HFF-Myc (cell line): ENCODE measurements at places on chromosomes 11 and 22.

DNA sequence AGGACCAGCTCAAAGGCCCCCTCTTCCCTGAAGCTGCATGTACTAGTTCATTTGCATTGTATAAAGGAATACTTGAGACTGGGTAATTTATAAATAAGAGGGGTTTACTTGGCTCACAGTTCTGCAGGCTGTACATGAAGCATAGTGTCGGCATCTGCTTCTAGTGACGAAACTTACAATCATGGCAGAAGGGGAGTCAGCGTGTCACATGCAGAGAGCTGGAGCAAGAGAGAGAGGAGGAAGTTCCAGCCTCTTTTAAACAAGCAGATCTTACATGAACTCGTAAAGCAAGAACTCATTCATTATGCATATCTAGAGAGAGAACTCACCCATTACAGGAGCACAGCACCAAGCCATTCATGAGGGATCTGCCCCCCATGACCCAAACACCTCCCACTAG is 7.1 kb upstream of the HMGXB4 start:
- no peak for DNase-seq

GRCh38 chr11:134997652-134998320 is 585.7 kb upstream of the B3GAT1 start:
- no peak for DNase-seq

- DNase-seq = no peak
Measured at GRCh38 chr11:85029964-85030363, 597.2 kb downstream of the DLG2 start.

GRCh38 chr11:116420030-116420429 is 352.8 kb downstream of the BUD13 start:
- DNase-seq = no peak

DNA sequence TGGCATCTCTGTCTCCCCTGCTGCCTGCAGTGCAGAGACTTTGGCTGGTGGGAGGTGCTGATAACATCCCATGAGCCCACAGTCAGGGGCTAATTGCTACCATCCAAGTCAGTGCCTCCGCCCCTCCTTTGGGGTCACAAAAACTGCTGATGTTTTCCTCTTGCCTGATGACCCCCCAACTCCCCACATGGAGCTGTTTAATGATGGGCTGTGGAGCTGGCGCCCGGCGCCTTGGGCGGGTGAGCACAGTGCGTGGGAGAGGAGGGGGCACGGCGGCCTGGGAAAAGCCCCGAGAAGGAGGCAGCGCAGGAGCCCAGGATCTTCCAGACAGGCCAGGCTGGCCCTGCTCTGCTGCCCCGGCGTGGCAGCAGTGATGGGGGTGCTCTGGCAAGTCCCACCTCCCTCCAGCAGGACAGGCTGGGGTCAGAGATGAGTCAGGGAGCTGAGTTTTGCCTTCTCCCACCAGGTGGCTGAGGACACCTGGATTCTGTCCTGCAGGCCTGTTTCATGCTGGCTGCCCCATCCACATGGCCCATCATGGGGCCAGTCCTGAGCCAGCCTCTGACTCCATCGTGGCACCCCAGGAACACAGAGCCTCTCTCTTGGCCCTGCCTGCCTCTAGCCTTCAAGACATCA is 43.8 kb downstream of the NECTIN1 start:
- no peak for DNase-seq

- no peak for DNase-seq
Measured at GRCh38 chr22:22507743-22508273, 734 bp downstream of the ZNF280B start.

DNA sequence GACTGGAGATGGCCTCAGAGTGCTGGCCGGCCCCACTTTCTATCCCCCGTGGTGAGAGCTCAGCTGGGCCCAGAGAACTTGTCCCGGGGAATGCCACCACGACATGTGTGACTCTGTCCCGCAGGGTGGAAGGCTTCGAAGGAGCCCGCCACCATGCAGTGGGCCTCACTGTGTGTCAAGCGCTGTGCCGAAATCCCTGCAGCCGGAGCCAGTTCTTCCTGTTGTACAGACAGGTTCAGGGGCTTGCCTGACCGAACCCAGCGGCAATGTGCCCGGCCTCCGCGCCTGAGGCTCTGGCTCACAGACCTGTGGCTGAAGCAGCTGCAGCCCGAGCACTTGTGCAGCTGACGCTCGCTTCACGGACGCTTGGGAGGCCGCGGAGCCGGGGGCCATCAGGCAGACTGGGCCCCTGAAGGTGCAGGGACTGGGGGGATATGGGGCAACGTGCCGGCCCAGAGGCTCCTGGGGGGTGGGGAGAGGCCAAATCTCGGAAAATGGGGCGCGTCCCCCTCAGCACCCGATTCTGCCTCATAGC is 650 bp downstream of the PPM1F start:
- DNase-seq = no peak

- DNase-seq = no peak
Measured at GRCh38 chr22:23399367-23400285, 180.5 kb downstream of the IGLL1 start.

GRCh38 chr22:44256556-44257485 is 55.9 kb downstream of the SHISAL1 start:
- no peak for DNase-seq
